ENCODE measurements at places on chromosomes 3 and 15.

GRCh38 chr3:42027571-42027970 lies 63.6 kb upstream of the TRAK1 start:
- no peak for DNase-seq

- no peak for DNase-seq
Measured at GRCh38 chr3:182818296-182818978, 25.1 kb downstream of the ATP11B start.

DNA sequence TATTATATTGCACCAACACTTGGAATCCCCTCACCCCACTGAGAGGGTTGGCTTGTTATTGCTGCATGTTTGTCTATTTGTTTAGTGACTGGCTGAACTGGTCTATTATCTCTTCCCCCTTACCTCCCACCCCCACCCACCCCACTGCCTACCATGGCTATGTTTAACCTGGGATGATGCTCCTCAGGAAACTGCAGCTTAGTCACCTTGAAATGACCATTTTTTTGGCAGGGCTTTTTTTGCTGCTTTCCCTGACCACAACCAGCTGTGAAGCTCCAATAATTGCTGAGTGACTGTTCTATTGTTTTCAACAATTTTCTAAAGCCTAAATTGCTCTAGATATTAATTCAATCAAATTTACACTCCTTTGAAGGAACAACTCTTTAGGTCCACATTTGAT lies 137.9 kb upstream of the CADM2 start:
- DNase-seq: no peak

DNA sequence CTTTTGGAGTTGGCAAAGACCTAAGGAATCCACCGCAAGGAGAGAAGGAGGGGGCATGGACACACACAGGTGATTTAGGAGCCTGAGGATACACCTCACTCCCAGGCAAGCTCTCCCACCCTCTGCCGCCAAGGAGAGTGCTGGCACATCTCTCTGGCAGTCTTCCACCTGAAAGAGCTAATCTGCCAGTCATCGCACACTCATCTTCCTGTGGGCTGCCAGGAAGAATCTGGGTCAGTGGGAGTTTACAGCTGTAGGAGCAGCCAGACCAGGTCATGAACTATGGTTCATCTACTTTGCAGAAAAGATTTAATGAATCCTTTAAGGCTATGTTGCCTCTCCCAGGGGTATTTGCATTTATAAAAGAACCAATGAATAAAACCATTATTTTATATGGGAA lies 170.6 kb upstream of the TSC22D2 start:
- DNase-seq: no peak

GRCh38 chr3:117853923-117854668 lies 1144.5 kb downstream of the TUSC7 start:
- DNase-seq: no peak

GRCh38 chr3:169669816-169670215 lies 6.3 kb upstream of the MECOM start:
- no peak for DNase-seq

- no peak for DNase-seq
Measured at GRCh38 chr3:139199421-139200010, 144.3 kb upstream of the MRPS22 start.

DNA sequence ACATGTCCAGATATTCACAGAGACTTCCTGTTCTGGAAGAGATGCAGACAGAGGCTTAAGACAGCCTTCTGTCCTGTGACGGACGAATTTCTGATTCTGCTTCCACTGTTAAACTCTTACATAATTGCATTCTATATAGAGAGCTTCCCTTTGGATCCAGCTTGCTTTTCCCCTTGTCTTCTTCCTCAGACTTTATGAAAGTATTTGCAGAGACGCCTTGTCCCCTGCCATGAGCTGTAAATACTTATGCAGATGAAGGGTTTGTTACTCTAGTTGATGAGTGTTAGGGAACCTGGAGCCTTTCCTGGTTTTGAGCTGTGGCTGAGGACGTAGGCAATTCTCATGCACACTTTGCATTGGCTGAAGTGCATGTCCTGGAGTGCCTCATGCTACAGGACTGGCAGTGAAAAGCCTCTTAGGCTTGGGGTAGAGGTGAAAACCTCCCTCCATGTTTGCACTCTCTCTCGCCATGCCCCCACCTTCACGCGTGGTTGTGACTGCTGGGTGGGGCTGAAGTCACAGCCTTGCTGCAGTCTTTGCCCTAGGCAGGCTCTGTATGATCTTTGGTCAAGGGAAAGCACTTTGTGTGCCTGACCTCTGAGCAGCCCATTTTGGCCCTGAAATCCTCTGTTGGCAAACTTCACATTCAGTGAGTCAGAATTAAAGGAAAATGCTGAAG lies 286.6 kb downstream of the PTPRG start:
- DNase-seq: no peak

- DNase-seq: no peak
Measured at GRCh38 chr15:60800299-60801072, 321.5 kb upstream of the ICE2 start.

GRCh38 chr3:145898487-145898886 lies 262.5 kb downstream of the PLOD2 start:
- DNase-seq: no peak

DNA sequence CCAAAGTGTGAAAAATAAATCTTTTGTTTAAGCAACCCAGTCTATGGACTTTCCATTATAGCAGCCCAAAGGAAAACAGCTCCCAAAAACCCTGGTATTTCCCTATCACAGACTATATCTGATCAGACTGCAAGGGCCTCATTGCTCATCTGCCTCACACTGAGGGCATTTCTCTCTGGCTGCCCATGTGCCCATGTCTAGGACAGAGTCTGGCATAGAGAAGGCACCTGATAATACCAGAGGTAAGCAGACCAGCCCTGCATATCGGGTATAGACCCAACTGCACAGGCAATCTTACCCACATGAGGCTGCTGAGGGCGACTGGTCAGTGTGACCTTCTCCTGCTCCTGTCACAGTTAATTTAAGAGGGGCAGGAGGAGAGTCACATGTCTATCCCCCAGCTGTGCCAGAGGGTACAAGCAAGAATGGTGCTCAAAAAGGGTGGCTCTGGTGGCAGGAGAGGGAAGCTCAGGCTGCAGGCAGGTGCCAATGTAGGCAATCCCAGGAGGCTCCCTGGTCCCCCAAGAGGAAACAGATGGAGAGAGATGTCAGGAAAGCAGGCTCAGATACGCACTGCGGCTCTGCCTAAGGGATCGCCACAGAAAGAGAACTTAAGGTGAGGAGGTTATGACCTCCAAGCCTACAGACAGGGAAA lies 3.1 kb downstream of the CSRNP1 start:
- no peak for DNase-seq

DNA sequence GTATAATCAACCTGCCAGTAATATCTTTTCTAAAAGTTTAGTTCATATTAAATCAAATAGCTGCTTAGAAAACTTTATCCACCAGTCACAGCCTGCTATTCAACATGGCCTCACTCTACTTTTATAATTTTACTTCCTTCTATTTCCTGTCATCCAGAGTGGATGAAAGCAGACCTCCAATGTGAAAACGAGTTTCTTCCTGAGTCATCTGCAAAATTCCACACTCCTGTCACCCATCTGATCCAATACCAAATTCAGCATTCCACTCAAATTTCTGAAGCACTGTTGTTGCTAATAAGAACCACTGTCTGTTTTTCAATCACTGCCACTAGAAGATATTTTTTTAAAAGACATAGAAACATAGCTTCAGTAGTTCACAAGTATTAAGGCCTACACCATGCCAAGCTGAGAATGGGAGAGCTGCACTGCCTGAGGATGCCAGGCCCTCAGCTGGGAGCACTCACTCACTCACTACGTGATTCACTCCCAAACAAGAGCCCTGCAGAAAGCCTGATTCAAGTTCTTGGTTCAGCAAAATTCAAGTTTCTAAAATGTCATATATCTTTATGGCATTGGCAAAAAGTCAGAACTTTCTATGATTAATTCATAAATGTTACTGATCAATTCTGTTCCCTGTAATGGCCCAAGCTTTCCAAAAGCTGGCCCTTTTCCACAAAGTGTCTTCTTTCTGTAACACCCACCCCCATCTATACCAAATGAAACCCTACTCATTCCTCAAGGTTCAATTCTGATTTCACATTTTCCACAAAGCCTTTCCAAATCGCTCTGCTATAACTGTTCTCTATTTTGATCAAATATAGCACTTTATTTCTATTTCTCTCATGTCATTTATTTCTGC lies 82.9 kb downstream of the FSIP1 start:
- no peak for DNase-seq

- no peak for DNase-seq
Measured at GRCh38 chr15:61220125-61220524, 9.0 kb downstream of the RORA start.

DNA sequence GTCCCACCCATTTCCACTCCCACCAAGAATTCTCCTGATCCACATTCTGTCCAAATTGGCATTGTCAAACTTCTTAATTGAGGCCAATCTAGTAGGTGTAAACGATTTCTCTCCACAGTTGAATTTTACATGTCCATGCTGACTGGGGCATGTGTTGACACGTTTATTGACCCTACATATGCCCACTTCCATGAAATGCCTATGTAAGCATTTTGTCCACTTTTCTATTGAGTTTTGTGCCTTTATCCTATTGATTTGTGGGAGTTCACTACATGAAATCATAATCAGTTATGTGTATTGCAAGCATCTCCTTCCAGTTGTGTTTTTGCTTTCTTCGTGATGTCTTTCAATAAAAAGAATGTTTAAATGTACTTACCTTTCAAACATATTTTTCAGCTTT lies 141.7 kb upstream of the NSMCE3 start:
- no peak for DNase-seq

GRCh38 chr3:181695661-181696491 lies 15.8 kb upstream of the SOX2 start:
- DNase-seq: no peak

- no peak for DNase-seq
Measured at GRCh38 chr3:55813268-55814097, 326.4 kb upstream of the WNT5A start.

- DNase-seq: peak; percentile 2
Measured at GRCh38 chr3:135895106-135895733, 70.3 kb upstream of the PPP2R3A start.

DNA sequence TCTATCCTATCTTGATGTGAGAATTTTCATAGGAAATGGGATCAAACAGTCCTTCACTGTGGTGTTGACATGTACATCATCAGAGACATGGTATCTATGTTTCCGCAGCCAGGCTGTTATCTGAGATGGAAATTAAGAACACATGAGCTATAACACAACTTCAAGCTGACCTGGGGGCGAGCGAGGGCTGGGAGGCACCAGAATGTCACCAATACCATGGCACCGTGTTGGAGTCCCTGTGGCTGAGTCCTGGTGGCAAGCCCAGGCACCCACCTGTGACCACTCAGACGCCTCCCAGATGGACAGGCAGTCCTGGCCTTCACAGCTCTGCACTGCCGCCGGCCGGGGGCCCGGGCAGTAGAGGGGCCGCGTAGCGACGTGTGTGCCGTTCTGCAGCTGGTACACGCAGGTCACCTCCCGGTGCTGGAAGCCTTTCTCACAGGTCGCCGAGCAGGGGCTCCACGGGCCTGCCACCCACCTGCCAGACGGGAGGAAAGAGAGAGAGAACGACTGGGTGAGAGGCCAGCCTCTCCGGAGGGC lies 263.9 kb upstream of the LYSMD4 start:
- DNase-seq: no peak

DNA sequence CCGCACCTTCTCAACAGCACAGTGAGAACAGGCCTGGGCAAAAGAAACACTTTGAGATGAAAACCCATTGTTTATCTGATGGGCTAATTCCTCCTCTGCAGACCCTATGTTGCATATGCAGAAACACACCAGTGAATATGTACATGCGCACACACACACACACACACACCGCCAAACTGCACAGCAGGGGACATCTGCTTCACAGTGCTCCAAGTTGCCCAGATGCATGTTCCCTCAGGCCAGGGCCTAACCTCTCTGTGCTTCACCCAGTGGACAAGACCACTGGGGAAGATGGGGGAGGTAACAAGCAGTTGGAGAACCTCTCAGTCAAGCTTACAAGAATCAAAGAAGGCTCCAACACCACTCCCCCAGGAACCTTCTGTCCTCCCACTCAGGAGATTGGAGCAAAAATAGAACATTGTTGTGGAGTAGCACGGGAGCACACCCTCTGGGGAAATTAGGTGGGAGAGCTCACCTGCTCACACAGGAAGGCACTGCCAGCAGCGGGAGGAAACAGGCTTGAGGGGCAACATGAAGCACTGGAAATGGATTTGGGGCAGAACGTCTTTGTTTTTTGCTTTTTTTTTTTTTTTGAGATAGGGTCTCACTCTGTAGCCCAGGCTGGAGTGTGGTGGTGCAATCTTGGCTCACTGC lies 13.0 kb downstream of the HCN4 start:
- no peak for DNase-seq

- no peak for DNase-seq
Measured at GRCh38 chr3:177751770-177752169, 554.5 kb upstream of the TBL1XR1 start.

DNA sequence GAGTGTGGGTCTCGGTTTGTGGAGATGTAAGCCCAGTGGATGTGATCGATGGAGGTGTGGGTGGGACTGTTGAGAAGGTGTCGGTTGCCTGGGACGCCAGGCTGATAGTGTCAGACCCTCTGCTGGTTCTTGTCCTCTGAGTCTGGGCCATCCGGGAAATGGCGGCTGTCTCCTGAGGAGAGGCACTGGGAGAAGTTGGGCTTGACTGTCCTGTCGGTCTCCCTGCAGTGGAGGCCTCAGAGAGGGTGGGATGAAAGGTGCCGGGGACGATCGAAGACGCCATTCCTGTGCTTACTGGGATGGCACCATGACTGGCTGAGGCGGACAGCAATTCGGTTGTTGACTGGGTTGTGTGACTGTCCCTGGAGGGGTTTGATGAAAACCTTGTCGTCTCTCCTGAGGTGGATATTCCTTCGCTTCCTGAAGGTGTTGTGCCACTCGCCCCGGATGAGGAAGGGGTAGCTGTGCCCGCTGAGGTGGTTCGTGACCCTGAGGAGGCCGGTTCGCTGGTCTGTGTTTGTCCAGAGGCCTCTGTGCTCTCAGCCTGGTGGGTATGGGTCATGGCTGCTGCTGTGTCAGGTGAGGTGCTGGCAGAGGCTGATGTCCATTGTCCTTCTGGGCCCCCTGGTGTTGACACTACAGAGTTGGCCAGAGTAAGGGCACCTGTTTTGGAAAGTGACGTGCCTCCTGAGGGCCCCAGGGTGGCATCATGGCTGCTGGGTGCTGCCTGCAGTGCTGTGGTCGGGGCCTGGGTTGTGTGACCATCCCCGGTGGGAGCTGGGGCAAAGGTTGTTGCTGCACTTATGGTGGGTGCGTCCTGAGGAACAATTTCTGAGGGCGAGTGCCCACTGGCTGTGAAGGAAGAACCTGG lies 22.8 kb downstream of the MUC4 start:
- DNase-seq: no peak

GRCh38 chr15:54197995-54198394 lies 219.8 kb downstream of the UNC13C start:
- no peak for DNase-seq

Measured in CD14-positive monocyte (primary cell).